ENCODE measurements at places on chromosomes 11 and 22.

GRCh38 chr11:129408865-129409444 is 33.3 kb downstream of the BARX2 start:
- no peak for DNase-seq

- no peak for DNase-seq
Observed at GRCh38 chr22:49427941-49428340, 399.7 kb downstream of the BRD1 start.

DNA sequence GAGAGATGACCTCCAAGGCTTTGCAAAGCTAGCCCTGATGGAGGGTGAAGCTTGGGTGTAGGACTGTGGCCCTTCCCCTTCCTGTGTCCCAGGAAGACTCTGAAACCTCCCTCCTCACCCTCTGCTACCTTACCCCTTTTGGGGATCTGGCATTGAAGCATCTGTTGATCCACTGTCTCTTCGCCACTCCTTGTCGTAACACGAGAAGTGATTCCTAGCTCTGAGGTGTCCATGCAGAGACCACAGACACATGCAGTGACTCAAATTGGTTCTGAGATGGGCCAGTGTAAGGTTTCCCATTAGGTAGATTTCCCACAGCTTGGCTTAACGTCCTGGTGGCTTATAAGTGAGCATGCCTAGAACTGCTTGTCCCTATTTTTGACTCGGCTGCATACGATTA is 101.4 kb downstream of the ZBTB16 start:
- DNase-seq: no peak

GRCh38 chr22:23193882-23194281 is 13.6 kb downstream of the BCR start:
- no peak for DNase-seq

DNA sequence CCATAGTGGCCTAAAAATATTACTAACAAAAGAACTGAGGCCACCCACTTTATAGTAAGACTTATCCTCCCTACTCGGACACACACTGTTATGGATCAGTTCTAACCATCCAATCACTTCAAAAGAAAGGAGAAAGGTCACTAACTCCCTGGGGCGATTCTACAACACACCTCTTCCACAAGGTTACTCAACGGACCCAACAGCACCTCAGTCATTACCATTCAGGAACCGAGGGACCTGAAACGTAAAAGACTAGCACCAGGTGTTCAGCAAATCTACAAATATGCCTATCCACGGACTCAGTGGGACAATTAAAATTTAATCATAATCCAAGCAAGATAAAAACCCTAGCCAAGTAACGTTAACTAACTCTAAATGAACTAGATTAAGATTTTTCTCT is 1.6 kb downstream of the HNRNPUL2 start:
- no peak for DNase-seq

DNA sequence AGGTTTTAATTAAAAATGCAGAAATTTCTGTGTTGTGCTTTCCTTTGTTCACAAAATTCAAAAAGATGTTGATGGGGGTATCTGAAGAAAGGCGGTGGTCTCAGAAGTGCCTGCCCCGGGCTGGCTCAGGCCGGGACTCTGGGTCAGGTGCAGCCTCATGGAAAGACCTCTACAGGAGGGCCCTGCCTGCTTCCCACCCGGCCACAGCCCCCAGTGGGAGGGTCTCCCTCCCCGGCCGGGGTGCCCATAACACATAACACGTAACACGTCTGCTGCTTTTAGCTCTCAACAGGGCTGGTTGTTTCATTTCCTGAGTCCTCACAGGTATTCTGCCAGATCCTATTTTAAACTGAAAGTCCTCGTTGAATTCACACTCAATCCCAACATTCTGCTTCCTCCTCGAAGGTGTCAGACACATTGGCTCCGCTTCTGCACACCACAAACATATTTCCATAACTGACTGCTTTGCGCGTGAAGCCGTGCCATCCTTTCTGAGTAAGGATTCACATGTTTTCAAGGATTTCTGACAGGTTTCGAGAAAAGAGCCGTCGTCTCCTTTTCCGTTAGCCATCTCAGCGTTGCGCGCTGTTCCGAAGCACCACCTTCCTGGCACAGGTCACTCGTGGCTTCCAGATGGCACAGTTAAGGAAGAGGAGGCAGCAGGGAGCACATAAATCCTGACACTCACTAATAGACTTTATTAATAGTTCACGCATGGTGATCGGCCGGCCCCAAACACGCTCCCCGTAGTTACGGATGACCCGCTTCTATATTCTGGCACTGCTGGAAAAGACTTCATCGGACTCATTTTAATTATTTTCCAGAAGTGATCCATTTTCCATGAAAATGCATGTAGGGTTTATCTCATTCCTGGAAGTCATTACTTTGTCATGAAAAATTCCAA is 569.3 kb downstream of the BRD1 start:
- no peak for DNase-seq

GRCh38 chr22:26168330-26168851 is 871 bp upstream of the SEZ6L start:
- DNase-seq: no peak

GRCh38 chr11:111879637-111879960 is 258 bp downstream of the CFAP68 start:
- no peak for DNase-seq

DNA sequence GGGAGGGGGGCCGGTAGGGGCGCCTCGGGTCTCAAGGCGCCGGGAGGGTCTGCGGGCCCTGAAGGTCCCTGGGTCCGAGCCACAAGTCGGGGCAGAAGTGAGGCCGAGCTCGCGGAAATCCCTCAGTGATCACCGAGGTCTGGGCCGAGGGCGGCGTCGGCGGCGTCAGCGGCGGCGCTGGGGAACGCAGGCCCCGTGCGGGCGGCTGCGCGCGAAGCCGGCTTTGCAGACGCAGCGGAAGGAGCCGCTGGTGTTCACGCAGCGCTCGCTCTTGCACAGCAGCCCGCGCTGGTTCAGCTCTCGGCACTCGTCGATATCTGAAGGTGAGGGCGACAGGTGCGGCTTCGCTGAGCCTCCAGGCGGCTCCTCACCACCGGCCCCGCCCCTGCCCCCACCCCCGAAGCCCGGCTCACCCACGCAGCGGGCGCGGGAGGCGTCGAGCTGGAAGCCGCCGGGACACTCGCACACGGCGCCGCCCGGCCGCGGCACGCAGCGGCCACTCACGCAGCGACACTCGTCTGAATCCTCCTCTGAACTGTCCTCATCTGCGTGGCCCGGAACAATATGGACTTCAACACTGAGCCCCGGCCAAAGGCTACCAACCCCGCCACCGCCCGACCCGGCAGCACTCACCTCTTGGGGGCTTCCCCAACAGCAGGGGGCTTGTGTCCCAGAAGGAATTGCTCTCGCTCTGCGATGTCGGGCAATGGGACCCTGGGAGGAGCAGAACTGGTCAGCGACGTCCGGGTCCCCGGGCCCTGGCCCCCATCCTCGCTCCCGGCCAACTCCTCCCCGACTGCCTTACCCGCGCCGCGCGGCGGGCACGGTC is 14.2 kb downstream of the SCYL1 start:
- no peak for DNase-seq

All from retinal pigment epithelial cell (primary cell).